ENCODE measurements at places on chromosomes 2 and 18.
A peak's percentile ranks its signal among the peaks of the same experiment; 100 is the strongest.

- DNase-seq: no peak
These were observed 17.1 kb downstream of the CCT7 start for GRCh38 chr2:73250872-73251846.

DNA sequence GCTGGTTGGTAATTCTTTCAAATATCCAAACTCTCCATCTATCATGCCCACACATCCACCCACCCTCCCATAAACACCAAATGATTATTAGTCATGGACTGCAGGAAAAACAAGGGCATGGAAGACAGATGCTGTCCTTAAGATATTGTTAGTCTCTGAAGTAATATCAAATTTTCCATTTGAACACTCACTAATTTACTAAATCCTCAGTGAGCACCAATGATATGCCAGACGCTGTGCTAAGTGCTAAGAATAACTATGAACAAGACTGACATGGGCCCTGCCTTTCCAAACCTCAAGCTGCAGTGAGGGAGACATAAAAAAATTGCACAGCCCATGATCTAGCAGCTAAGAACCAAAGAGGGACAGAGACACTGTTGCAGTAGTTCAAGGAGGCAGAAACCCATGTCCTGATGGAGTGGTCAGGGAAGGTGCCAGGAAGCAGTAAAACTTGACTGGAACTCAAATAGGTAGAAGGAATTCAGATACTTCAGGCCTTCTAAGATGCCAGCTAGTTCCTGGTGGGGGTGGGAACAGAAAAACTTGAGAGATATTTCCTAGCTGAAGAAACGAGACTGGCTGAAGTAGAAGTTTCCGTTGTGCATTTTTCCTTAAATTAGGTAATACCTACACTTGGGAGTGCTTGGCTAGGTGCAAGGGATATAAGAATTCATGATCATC lies 182.1 kb downstream of the OSR1 start:
- DNase-seq: no peak

- DNase-seq: no peak
These were observed 123.7 kb downstream of the COL6A3 start for GRCh38 chr2:237290261-237290660.

DNA sequence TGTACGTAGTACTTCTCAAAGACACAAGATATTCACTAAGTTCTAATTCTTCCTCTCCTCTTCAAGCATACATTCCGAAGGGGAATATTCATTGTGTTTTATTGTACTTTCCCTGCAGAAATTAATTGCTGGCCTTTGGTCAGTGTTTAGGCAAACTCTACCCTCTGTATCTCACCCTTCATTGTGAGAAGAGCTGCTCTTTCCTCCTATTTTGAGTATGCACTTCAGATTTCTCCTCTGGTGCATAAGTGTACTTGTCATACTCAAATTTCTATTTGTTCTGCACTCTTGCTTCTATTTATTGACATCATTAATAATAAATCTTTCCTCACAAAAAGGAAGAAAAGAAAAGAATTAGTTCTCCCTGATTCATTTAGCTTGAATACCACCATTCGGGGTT lies 485.4 kb upstream of the SLC8A1 start:
- DNase-seq: no peak

GRCh38 chr2:190792956-190793888 lies 87.4 kb upstream of the GLS start:
- DNase-seq: no peak

DNA sequence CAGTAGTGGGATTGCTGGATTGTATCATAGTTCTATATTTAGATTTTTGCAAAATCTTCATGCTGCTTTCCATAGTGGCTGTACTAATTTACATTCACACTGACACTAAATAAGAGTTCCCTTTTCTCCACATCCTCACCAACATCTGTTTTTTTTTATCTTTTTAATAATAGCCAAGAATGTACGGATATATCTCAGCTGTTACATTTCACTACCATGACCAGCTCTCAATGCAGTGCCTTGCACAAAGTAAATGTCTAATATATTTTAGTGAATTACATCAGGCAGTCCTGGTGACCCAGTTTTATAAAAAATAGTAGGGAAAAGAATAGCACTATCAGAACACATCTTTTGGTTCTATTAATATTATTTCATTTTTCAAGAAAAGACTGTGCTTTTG lies 161.8 kb downstream of the LNPK start:
- DNase-seq: no peak

GRCh38 chr2:134261398-134262131 lies 7.7 kb downstream of the MGAT5 start:
- no peak for DNase-seq

DNA sequence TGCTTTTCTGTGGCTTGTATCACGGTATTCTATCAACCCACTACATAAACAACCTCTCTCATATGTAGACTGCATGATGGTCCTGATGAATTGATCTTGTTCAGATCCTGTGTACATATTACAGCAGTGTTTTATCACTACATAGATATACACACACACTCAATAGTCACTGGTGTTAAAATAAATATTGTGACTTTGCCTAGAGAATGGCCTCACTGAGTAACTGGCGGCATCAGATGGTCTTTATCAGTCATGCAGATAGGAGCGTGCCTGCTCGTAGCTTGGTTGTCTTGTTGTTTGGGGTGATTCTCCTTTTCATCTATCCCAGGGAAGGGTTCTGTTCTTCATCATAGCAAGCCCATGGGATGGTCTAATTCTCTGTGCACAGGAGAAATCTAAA lies 18.4 kb upstream of the CTAGE1 start:
- no peak for DNase-seq

- no peak for DNase-seq
These were observed 49.9 kb downstream of the CD8B2 start for GRCh38 chr2:106537047-106537446.

DNA sequence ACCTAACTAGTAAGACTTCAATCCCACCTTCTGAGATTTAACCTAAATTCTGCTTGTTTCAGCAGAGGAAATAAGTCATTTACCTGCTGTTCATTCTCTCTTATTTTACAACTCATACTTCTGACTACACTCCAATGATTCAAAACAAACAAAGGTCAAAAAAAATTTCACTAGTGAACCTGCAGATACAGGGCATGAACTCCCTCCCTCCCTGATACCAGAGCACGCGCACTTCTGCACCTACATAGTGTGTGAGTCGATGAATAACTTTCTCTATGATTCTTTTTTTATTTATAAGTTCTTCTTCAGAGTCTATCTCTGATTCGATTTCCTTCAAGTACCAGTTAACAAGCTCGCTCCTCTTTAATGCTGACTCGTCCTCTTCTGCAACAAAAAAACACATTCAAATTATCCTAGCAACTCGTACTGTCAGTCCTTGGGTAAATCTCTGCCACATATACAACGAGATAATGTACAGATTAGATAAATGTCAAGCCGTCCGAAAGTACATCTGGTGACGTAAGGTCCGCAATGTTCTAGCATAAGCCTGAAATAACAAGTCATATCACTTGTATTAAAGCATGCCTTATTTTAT lies 7.4 kb upstream of the LCT start:
- DNase-seq: no peak

DNA sequence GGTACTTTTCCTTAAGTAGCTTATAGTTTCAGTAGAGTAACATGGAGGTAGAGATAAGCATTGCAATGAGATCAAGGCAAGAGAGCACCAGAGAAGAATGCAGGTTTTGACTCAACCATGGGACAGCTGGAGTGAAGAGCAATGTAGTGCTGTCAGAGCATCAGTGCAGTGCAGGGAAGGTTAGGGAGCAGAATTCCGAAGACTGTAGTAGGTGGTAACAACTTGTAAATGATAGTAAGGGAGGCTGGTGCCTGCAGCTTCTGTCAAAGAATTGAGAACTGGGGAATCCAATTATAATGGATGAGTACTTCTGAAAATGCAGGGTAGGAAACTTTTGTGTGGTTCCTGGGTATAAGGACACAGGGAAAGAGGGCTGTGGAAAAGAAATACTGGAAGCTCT lies 183.2 kb downstream of the KCNS3 start:
- no peak for DNase-seq

DNA sequence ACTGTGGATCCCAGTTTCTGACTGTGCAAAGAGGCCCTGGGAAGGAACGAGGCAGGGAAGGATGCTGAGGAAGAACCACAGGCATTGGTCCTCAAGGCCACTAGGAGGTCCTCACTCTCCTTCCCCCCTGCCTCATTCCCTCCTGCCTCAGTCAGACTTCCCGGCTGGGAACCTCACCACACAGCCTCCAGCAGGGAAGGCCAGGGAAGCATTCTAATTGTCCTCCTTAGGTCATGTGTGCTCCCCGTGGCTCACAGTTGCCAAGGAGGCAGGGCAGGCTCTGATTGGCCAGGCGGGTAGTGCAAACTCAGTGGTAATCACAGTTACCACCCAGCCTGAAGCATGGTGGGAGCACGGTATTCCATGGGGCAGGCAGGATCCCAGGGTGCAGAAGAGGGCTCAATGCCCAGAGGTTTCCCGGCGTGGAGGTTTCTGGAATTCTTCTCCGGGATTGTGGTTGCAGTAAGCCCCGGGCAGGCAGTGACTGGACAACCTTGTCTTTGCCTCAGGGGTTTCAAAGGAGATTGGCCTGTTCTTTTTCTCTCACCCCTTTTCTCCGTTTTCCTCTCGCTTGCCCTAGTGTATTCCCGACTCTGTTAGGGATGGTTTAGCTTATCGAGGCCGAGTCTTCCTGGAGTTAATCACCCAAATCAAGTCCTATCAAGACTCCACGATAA lies 27.1 kb downstream of the FER1L5 start:
- no peak for DNase-seq

GRCh38 chr2:130720528-130720927 lies 8.3 kb upstream of the GPR148 start:
- no peak for DNase-seq

DNA sequence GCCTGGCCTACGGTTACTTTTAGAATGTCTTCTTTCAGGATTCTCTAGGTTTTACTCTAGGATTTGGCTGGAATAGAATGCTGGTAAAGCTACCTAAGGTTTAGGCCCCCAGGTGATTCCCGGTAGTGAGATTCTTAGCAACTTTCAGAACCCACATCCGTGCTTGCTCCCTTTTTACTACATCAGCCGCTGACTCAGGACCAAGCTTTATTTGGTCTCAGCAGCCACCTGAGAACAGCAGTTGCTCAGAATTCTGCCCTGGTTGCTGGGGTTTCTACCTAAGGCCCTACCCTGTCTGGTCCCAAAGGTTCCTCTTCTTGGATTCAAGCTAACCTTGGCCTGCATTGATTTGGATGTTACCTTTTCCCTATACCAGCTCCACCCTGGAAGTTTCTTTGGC lies 36.1 kb upstream of the NDUFV2 start:
- no peak for DNase-seq

GRCh38 chr2:68487773-68488355 lies 20.5 kb downstream of the APLF start:
- DNase-seq: no peak

- DNase-seq: peak; percentile 79
These were observed 77.5 kb downstream of the GFPT1 start for GRCh38 chr2:69309351-69310110.

DNA sequence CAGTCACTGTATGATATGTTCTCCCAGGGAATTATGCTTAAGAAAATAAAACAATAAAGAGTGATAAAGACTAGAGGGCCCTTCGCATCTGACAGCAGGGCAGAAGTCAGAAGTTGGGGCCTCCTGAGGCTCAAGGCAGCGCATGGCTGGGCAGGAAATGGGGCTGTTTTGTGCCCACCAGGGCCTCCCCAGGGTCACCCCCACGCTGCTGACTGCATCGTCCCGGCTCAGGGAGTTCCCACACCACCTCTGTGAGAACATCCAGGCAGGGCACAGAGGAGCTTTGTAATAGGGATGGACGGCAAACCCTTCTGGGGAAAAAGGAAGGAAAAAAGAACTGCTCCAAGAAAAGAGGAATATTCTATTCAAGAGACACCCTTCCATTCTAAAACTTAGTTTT lies 41.2 kb downstream of the PAX3 start:
- no peak for DNase-seq

DNA sequence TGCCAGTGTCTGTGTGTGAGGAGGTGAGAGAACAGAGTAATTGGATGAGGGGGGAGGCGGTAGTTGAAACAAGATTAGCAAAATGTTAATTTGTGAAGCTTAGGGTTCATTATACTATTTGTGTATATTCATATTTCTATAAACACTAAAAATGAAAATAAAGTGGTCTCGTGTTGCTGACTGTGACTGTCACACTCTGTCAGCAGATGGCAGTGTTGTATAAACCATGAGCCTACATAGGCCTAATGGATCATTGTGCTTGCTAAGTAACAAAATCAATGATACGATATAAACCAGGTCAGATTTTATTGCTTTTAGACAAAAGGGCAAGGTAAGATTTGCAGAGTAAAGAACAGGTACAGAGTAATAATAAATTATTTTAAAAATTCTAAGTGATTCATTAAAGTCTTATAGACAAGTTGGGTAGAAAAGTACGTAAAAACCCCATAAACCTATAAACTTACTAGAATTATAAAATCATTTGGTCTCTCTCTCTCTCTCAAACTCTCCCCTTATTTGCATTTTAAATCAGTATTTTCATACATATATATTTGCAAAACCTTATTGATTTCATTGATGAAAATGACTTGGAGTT lies 182.7 kb downstream of the RPIA start:
- peak; percentile 49 for DNase-seq

All from COR-L47 (cell line).